AG08395 (cell line): ENCODE measurements at places on chromosomes 7 and 10.

GRCh38 chr7:110762546-110763225 is 328.2 kb upstream of the LRRN3 start:
- DNase-seq, result no peak

GRCh38 chr7:1407892-1408291 is 51.4 kb downstream of the MICALL2 start:
- DNase-seq, result no peak

DNA sequence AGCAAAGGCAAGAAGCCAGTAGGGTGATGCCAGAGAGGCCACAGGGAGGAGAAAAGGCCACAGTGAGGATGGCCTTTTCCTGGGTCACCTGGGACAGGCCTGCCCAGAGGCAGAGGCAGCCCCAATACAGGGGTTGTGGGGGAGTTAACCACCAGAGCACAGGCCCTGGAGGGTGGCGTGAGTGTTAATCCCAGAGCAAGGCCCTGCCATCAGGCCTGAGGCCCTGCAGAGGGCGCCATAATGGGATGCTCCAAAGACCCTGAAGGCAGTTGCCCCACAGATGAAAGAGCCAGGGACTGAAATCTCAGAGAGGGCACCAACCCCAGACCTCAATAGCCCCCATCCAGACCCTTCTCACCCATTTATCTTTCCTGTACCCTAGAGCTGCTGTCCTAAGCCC is 23.9 kb downstream of the SLC13A4 start:
- DNase-seq, result no peak

DNA sequence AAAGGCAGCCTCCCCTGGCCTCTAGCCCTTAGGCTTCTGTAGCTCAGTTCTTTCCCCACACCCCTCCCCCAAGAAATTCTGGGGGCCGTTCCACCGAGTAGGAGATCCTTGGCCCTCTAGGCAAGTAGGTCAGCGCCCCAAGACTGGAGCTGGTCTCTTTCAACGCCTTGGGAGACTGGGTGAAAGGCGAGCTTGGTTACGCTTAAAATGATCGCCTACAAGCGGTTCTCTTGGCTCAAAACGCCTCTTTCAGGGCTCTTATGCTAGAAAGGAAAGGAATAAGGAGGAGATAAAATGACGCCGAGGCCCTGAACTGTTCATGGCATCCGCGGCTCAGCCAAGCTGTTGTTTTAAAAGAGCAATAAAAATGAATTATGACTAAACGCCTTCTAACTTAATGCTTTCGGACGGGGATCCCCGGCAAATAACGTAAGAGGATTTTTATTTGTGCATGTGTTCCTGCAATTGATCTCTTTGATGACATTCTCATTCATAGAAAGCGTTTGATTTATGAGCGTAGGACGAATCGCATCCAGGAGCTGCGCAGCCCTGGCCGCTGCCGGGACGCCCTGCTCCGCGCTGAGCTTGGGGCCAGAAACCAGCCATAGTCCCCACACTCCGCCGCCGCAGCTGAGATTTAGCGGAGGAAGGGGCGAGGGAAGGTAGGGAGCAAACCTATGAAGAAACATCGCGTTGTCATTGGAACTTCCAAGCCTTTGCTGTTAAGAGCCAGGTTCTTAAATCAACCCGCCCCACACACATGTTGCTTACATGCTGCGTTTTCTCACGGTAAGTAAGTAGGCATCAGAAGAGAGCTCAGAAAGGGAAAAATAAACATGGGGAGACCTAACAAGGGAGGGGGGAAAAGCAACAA is 3.0 kb upstream of the HOXA1 start:
- DNase-seq, result no peak

- no peak for DNase-seq
These were observed 204.1 kb downstream of the KCNMA1 start for GRCh38 chr10:77433546-77433945.

DNA sequence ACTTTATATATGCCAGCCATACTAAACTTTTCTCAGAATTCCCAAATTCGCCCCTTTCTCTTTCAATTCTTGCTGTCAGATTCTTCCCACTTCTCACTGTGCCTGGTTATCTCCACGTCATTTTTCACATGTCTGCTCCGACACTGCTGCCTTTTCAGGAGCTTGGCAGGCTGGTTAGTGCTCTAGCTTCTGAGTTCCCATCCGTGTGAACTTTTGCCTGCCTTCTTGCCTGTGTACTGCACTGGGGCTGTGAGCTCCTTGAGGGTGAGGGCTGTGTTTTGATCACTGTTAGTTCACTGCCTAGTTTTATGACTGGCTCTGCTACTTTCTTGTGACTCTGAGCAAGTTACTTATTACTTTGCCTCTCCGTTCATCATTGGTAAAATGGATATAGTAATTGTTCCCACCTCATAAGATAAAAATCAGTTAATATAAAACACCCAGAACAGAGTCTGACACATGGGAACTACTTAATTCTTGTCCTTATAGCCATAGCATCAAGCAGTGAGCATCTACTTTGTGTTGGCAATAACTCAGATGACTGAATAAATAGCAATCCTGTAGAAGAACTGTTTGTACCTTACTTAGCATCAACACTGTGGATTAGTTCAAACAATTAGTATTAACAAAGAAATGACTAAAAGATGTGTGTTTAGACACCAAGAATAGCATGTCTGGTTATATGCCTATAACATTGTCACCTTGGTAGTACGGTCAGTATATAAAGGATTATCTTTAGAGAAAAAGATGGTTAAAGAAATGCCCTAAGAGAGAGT is 5.5 kb downstream of the GSTO1 start:
- DNase-seq, result no peak

- no peak for DNase-seq
These were observed 110.4 kb downstream of the FAM107B start for GRCh38 chr10:14664345-14664744.

GRCh38 chr7:127252377-127252713 is 396 bp downstream of the GRM8 start:
- no peak for DNase-seq

DNA sequence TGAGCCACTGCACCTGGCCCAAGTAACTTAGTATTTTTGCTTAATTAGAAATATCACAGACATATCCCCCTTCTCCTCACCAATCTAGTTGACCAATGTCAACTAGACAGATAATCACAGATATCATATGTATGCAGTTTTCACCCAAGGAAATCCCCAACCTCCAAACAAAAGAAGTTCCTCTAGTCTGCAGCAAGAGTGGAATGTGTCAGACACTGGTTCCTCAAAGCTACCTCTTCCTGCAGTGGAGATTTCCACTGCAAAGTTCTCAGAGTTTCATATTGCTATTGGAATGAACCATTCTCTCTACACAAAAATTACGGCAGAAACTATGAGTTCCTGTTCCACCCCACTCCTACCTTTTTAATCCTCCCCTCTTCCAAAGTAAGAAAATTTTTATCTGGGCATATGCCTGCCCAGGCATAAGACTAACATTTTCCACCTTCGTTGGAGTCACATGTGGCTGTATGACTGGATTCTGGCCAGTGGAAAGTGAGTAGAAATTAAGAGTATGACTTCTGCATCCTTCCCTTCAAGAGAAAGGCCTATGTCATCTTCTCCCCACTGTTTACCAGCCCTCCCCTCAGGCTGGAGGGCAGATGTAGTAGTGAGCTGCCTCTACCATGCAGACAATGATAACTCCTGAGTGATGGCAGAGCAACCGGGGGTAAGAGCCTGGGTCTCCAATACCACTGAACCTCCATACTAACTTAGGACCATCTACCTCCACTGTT is 103.0 kb downstream of the MYOF start:
- no peak for DNase-seq
